LHCN-M2 (cell line): ENCODE measurements at places on chromosomes 1 and 21. TPM values are rescaled to one million over a fixed set of nuclear protein-coding genes. Genes with fewer than 3 reads are reported as not detected.

VASH2 gene
- 1.7 and 3.3 TPM in 2 replicates for total RNA-seq

GRCh38 chr1:45836451-45836850 is 33.0 kb downstream of the MAST2 start:
- DNase-seq = no peak

GRCh38 chr21:46393451-46393940 is 65.2 kb upstream of the DIP2A start:
- no peak for DNase-seq

KCNE1 gene
- total RNA-seq = not detected in 2 replicates
